Sciatic nerve (tissue), 2 donors: ENCODE measurements at places on chromosomes 12 and 14.
A peak's percentile ranks its signal among the peaks of the same experiment; 100 is the strongest.

- no peak for DNase-seq
Measured at GRCh38 chr14:30333934-30334333, 225.0 kb upstream of the G2E3 start.

- DNase-seq: no peak
Measured at GRCh38 chr12:123799227-123799626, 37.1 kb downstream of the DNAH10 start.

GRCh38 chr14:37977481-37977880 is 230.2 kb upstream of the SSTR1 start:
- no peak for DNase-seq

DNA sequence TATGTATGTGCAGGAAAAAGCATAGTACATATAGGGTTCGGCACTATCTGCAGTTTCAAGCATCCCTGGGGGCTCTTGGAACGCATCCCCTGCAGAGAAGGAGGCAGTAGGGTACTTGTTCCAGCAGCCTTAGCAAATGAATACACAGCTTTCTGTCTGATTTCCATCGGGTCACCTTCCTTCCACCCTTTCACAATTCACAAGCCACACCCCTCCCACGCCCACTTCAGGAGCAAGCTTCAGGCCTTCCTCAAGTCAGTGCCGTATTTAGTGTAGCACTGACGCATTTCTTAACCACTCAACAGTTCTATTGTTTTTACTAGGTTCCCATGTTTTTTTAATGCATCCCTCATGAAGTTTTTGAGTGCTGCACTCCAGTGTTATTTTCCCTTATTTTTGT is 64.2 kb downstream of the CLMN start:
- DNase-seq: peak; percentile 75

- no peak for DNase-seq
Measured at GRCh38 chr14:91870890-91871289, 3.6 kb upstream of the TC2N start.

- no peak for DNase-seq
Measured at GRCh38 chr12:80381121-80381520, 62.9 kb upstream of the PTPRQ start.

- DNase-seq: no peak
Measured at GRCh38 chr12:25052914-25053211, 104.0 kb upstream of the BCAT1 start.

GRCh38 chr12:97567619-97568110 is 105.1 kb downstream of the RMST start:
- no peak for DNase-seq

GRCh38 chr12:119060847-119061796 is 79.8 kb downstream of the SRRM4 start:
- peak; percentile 60 for DNase-seq

DNA sequence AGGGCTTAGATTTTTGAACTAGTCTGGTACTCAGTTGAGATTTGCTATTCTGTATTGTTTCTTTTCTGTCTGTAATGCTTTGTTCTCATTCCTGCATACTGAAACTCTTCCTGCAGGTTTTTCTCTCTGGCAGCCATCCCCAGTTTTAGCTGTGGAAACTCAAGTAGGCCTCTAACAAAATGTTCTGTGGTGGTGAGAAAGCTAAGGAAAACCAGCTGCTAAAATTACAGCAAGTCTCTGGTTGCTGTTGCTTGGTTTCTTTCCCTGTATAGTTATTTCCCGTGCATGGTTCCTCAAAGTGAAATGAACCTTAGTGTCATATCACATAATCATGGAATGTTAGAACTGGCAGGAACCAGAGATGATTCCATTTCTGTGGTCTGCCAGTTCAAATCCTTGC is 442.5 kb downstream of the NRXN3 start:
- no peak for DNase-seq

- DNase-seq: no peak
Measured at GRCh38 chr12:89980236-89980635, 271.6 kb upstream of the ATP2B1 start.

DNA sequence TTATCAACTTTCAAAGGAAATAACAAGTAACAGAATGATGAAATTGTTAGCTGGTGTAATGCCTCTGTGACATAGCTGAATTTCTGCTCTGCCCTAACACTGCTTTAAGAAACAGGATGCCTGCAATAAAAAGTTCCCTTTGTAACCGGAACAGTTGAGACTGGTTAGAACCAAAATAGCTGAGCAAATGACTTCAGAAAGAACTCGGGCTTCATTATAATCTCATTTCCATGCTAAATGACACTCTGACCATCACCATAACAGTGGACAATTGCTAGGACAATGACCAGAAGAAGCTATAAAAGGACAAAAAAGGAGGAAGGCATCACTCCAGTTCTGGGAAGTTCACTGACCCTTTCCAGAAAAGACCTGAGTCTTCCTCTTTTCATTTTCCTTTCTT is 23.5 kb upstream of the PYGL start:
- DNase-seq: no peak

GRCh38 chr12:118107011-118107410 is 3.2 kb upstream of the VSIG10 start:
- DNase-seq: no peak

- no peak for DNase-seq
Measured at GRCh38 chr14:69346710-69347109, 51.4 kb downstream of the ERH start.

- no peak for DNase-seq
Measured at GRCh38 chr12:121603581-121603980, 22.7 kb upstream of the ORAI1 start.

DNA sequence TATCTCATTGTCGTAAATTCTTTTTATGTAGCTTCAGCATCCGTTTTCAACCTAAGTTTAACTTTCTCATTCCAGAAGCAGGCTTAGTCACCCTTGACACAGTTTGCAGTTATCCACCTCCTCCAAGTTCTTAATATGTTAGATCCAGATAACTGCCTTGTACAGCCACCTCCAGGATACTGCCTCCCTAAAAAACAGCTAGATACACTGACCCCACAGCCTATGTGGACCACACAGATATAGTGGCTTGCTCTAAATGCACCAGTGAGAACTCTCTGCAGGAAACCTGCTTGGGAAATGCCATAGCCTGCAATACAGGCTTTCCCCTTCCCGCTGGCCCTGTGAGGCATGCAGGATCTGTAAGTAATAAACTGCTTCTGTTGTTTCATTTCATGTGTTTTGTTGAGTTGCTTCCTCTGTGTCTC is 11.1 kb upstream of the RTL1 start:
- DNase-seq: no peak

GRCh38 chr14:36585100-36585499 is 2.7 kb upstream of the NKX2-8 start:
- no peak for DNase-seq

DNA sequence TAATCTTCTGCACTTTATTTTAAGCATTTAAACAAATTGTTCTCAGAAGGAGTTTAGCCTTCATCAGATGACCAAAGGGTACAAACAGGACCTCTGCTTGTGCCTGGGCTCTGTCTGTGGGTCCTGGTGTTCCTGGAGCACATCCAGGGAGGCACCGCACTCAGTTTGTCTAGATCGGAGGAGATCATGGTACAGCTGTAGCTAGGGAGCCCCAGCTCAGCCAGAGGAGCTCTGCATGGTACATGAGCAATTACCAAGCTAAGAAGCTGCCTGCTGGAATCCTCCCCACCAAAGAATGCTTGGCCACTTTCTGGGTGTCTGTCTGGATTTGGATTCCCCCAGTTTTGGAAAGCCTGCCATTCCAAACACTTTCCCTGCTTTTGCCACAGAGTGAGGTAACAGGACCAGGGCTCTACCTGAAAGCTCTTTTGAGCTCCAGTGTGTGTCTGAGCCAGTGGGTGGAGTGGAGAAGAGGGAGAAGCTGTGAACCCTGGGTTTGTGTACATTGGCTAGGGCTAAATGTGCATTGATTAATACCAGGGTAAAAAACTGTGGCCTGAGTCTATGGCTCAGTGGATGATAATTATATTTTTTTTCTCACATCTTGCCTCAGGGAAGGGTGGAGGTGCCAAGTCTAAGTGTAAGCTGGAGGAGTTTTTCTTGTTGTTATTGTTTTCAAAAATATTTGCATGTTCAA is 163.7 kb upstream of the IGF1 start:
- no peak for DNase-seq

DNA sequence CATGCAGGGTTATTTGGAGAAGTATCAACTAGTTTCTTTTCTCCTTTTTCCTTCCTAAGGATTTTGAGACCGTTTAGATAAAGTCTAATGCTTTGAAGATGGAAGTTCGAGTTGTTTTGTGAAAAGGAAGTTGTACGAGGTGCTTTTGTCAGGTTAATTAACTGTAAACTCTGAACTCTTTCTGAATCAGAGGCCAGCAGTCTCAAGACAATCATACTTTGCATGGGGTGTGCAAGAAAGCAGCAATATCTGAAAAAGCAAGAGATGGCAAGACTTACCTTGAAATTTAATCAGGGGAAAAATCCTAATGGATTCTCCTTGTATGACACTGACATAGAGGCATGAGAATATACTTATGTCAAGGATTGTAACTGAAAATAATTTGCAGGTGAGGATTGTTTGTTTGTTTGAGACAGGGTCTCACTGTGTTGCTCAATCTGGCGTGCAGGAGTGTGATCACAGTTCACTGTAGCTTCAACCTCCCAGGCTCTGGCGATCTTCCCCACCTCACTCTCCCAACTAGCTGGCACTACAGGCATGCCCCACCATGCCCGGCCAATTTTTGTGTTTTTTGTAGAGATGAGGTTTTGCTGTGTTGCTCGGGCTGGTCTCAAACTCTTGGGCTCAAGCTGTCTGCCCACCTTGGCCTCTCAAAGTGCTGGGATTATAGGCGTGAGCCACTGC is 170.2 kb upstream of the HMGA2 start:
- DNase-seq: no peak

- no peak for DNase-seq
Measured at GRCh38 chr14:90388437-90388836, 8.4 kb upstream of the CALM1 start.

GRCh38 chr12:106910202-106910601 is 45.5 kb upstream of the TMEM263 start:
- no peak for DNase-seq

- no peak for DNase-seq
Measured at GRCh38 chr12:93569301-93569655, 3.2 kb upstream of the SOCS2 start.
